ENCODE measurements at places on chromosomes 2 and 18.

- no peak for DNase-seq
These were observed 46.0 kb upstream of the RIT2 start for GRCh38 chr18:43161528-43161927.

DNA sequence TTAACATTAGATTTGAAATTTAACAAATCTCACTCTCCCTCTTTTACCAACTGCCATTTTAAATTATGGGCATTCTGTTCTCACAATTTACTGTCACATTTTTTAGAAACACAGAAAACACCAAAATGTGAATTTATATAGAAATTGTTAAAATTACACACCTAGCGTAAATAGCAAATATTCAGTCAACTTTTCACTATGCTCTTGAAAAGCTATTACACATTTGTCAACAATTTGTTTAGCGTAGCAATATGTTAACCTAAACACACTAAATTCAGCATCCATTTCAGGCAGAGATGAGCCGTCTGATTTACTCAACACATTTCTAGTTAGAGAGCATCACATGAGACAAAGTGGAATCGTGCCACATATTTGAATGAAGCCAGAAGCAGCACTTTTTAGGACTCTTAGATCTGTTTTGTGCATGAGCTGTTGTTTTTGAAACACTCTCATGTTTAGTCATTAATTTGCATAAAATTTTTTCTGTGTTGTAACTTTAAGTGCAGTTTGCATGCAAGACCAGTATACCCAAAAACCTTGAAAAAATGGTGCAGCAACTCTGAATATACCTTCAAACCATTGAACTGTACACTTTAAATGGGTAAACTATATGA, 8.2 kb downstream of the TTC32 start:
- DNase-seq, result no peak

DNA sequence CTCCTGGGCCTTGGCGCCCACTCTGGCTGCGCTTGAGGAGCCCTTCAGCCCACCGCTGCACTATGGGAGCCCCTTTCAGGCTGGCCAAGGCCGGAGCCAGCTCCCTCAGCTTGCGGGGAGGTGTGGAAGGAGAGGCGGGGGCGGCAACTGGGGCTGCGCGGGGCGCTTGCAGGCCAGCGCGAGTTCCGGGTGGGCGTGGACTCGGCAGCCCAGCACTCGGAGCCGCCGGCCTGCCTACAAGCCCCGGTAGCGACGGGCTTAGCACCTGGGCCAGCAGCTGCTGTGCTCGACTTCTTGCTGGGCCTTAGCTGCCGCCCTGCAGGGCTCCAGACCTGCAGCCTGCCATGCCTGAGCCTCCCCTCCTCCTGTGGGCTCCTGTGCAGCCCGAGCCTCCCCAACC, 141.5 kb upstream of the SLC39A10 start:
- no peak for DNase-seq

GRCh38 chr18:12803069-12803936, 80.7 kb downstream of the PTPN2 start:
- DNase-seq, result no peak

- DNase-seq, result no peak
These were observed 76.3 kb downstream of the SOWAHC start for GRCh38 chr2:109690457-109690821.

DNA sequence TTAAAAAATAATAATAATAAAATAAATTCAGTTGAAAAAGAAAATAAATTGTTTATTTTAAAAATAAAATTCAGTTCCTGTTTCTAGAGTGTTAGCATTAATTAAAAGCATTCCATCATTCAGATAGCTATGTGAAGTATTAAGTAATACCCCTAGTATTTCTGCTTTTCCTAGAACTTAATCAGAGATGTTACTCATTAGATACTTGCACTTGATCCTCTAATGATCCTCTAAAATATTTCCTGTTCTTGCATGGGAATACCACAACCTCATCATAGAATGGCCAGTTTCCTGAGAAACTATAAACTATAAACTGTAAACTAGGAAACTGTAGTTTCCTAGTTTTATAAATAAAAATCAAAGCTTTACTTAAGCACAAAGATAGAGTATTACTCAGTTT, 11.1 kb upstream of the CNNM3 start:
- DNase-seq, result no peak

All from DMS153 (cell line).